ENCODE measurements at places on chromosomes 6 and 20. TPM values are rescaled to one million over a fixed set of nuclear protein-coding genes. Genes with fewer than 3 reads are reported as not detected.

Gene RMND1
- 39.0 TPM for total RNA-seq

Gene TMEM239
- total RNA-seq, result not detected

Gene PEDS1
- 18.6 TPM for total RNA-seq

Gene C6orf163
- total RNA-seq, result 2.7 TPM

Gene GPLD1
- total RNA-seq, result 1.3 TPM

Gene GUCA1A
- not detected for total RNA-seq

Gene ATP9A
- total RNA-seq, result 95.1 TPM

Gene RBPJL
- total RNA-seq, result not detected

Gene IDH3B
- total RNA-seq, result 157 TPM

Gene EPPIN
- not detected for total RNA-seq

DNA sequence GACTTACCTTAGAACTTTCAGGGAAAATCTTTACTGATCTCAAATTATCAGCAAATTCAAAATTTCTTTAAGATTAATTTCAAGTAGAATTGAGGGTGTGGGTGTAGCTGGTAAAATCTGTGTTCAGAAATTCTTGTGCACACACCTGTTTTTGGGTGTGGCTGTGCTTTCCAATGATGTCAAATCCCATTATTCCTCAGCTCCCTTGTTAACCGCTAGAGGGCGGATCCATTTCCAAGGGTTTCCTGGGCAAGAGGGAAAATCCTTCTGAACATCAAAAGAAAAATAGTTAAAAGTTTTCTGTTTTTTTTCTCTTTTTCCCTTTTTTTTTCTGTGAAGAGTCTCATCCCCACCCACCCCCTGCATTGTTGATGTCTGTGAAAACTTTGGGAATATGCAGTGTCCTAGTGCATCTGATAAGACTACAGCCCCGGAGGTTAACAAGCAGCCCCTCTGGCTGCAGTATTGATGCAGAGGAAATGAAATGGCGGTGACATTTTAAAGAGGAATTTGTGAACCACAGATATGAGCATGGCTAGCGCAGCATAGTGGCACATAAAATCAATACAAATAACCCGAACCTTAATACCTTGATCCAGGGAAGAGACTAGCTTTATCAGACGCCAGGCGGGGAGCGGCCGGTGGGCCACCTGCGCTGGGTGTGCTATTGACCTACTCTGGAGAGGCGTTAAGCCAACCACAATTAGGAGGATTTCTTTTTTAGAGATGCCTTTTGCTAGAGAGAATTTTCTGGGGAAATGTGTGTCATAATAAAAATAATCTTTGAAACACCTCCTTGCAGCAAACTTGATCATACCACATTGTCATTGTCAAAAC, 130.9 kb downstream of the FOXA2 start:
- DNase-seq, result peak; percentile 61

DNA sequence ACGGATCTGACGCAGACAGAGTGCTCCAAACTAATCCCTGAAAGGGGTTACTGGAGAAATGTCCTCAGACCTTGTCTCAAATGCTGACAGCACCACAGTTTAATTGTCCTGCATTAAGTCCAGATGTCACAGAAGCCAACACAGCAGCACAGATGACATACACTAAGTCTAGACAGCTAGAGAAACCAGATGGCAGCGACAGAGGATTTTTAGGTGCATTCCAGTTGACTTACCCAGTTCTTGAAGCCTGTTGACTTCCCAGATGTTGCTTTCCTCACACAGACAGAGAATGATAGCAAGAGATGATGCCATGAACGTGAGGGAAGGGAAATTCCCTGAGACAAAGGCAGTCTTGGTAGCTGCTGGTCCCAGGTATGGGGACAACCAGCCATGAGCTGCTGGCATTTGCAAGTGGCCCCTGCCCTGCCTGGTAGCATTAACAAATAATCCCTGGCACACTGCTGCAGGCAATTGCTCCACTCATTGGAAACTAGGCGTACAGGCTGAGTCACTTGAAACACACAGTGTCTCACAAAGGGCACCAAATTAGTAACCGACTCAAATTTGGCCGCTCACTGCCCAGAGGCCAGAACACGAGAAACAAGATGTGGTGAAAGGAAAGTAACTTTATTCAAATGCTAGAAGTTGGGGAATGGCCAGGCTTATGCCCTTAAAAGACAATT, 52.2 kb downstream of the ADGB start:
- DNase-seq, result no peak

DNA sequence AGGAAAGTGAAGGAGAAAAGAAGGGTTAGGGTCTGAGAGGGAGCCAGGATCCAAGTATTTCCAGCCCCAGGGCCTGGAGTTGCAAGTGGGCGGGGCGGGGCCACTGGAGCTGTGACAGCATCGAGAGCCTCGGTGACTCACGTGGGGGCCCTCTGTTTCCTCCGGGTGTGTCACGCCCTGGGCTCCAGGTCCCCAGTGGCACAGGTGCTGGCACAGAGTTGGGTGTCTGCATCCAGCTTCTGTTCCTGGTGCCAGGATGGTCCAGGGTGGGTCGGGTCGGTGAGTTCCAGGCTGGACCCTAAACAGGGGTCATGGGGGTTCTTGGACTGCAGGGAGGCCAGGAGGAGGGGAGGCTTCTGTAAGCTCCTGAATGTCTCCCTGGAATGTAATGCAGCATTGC, 16.7 kb downstream of the RAET1L start:
- DNase-seq, result no peak

DNA sequence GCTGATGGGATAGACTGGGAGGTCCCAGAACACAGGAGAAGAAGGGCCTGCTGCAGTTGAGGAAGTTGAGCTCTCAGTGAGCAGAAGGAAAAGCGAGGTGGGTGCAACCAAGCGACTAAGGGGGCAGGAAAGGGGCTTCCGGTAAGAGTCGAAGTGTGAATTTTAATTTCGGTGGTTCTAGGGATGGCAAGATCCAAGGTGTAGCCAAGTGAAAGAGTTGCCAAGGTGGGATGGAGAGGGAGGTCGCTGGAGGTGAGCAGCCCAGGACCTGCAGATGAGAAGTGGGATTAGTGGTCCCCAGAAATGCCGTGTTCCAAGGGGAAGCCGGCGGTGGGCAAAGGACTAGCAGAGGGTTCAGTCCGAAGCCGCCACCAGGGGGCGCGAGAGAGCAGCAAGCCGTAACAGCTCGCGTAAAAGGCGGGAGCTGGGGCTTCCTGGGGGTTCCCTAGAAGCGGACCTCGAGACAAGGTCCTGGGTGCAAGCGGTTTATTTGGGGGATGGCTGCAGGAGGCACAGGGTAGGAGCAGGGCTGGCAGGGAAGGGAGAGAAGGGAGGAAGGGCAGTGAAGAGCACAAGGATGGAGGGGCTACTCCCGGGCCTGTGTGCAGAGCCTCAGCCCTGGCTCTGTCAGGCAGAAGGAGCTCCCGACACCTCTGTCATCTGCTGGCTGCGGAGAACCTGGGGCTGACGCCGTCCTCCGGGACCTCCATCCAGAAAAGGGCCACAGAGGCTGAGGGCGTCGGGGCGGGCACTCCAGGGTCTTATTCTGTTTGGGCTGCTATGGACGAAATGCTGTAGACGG, 103.6 kb downstream of the PAX1 start:
- peak; percentile 54 for DNase-seq

- peak; percentile 84 for DNase-seq
Observed at GRCh38 chr6:130547723-130548122, 181.9 kb downstream of the TMEM200A start.

DNA sequence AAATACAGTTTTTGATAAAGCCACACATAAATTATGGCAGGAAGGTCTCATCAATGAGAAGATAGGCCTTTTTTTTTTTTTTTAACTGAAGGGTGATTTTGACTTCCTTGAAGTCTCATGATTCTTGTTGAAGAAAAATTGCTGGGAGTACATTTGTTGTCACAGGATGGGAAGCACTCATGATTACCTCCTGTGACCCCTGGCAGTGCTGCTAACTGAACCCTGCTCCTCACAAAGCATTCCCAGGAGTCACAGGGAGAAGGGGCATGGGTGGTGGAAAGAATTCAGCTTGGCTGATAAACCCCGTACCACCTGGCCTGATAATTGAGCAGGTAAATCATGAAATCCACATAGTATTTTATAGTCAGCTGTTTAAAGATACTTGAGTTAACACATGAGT, 86.9 kb downstream of the CD109 start:
- DNase-seq, result no peak

DNA sequence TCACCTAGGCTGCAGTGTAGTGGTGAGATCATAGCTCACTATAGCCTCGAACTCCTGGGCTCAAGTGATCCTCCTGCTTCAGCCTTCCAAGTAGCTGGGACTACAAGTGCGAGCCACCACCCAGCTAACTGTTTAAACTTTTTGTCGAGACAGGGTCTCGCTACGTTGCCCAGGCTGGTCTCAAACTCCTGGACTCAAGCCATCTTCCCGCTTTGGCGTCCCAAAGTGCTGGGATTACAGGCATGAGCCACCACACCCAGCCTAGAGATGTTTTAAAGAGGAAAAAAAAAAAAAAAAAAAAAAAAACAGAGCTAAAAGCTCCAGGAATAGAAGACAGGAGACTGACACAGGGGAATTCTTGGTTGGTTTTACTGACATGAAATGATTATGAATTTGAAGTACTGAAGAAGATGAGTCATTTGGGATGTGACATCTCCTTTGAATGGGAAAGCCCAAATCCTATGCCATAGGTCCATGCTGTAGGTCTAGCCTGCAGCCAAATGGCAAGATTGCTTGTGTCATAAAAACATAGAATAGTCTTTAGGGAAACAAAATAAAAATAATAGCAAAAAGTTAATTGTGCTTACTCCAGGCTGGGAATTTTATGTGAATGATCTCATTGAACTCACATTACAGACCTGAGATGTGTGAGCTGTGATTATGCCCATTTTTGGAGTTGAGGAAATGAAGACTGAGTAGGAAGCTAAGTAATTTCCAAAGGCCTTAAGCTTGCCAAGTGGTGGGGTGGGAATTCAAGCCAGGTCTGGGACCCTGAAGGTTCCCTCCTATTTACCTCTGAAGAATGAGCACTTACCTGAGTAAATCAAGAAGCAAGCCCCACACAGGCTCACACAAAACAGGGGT, 24.3 kb upstream of the NHSL1 start:
- no peak for DNase-seq

GRCh38 chr20:48105526-48105925, 320.2 kb upstream of the SULF2 start:
- no peak for DNase-seq

GRCh38 chr6:47047479-47048407, 5.6 kb upstream of the ADGRF1 start:
- peak; percentile 89 for DNase-seq

GRCh38 chr6:165689699-165690098, 26.7 kb upstream of the PDE10A start:
- no peak for DNase-seq

Measured in tongue (tissue), 3 donors.